ENCODE measurements at places on chromosomes 16 and 17.

GRCh38 chr17:63955232-63955631, 17.5 kb downstream of the SCN4A start:
- no peak for DNase-seq

GRCh38 chr17:30905742-30906100, 317 bp downstream of the TEFM start:
- peak; percentile 9 for DNase-seq

- DNase-seq: peak; percentile 38
Measured at GRCh38 chr16:30068750-30069610, 3.4 kb downstream of the ALDOA start.

DNA sequence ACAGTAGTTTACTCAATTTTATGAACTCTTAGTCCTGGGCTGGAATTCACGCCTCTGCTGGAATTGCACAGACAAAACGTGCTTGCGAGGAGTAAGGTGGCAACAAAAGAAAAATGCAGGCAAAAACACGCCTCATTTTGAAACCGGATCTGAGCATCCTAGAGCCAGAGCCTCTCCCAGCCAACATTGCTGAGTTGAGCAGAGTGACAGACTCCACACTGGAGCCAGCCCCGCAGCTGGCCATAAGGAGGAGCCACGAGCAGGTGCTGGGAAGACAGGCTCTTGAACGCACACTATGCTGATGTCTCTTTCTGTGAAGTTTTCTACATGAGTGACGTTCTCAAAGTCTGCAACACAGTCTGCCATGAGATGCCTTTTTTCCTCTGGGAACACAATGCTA, 14.6 kb upstream of the HSBP1 start:
- DNase-seq: no peak

DNA sequence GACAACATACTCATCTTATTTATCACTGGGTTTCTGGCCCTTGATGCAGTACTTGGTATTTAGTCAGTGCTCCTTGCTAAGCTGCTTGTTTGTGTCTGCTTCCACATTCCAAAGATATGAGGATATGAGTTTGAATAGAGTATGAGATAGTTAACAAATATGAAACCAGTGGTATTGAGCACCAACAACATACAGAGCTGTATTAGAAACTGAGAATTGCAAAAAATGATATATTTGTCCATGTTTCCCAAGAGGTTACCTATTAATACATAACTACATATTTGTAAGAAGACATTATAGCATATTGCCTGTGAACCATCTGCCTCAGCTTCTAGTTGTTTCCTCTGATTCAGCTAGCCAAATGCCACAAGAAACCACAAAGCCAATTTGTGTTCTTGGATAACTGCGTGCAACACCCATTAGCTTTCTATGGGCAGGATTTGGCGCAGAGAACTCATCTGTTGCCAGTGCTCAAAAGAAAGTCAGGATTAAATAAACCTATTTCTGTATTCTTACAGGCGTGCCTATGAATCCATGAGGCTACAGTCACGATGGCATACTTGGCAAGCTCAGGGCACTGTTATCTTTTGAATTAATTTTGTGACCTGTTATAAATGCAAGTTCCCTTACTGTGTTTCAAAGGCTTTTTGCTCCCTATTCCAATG, 194.4 kb downstream of the MAP2K6 start:
- no peak for DNase-seq

- DNase-seq: no peak
Measured at GRCh38 chr16:31130336-31130891, 5.1 kb downstream of the PRSS8 start.

DNA sequence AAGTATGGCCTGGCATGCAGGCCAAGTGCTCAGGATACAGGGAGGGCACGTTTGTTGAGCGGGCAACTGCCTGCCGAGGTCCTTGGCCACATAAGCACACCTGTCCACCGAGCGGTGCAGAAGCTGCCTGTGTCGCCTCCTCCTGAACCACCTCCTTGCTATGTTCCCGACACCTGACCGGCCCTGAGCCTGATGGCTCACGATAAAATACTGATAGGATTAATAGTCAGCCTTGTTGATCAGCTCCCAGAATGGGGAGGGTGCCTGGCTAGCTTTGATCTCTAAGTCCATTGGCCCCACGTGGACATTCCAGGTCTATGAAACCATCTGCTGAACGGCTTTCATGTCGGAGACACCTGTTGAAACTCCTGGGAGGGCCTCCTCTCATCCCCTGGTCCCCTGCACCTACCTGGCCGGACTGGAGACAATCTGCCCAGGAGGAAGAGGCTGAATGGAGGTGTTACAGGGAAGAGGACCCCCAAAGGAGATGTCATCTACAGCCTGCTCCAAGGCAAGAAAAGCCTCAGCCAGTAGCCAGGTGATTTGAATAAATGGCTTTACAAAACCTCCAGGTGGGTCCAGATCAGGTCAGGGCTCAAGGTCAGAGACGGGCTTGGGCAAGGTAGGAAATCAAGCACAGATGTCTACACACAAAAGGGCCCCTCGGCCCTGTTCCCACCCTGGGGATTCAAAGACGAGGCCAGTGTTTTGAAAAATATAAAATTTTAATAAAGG, 33.4 kb downstream of the AXIN2 start:
- DNase-seq: no peak

DNA sequence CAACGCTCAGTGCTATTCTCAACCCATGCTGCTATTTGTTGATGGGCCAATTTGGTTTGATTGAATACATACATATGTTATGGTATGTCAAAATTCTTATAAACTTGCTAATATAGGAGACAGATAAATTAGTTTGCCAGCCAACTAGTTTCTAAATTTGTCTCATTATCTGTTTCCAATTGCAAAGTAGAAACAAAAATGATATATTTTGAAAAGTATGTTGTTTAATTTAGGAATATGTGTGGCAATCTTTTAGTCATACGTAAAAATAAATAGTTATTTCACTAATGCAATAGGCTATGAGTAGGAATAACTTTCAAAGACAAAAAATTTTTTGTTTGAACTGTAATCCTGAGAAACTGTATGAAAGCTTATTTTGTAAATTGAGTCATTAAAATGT, 210.6 kb upstream of the KCNJ16 start:
- DNase-seq: no peak

- peak; percentile 43 for DNase-seq
Measured at GRCh38 chr17:7046127-7046724, 2.3 kb upstream of the SLC16A11 start.

DNA sequence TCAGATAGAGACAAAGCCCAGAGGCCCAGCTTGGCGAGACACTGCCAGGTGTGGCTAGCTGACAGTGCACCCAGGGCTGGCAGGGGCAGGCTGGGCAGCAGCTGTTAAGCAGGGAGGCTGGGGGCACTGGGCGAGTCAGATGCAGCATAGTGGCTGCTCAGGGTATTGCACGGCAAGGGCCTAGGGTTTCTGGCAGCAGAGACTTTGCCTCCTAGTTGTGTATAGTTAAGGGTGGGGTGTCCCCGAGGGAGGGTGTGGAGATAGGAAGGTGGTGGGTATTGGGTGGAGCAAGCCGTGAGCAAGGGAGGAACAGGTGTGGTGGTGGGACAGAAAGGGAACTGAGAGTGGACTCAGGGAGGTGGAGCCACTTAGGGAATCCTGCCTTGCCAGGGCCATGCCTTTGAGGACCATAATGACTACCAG, 66.0 kb downstream of the SMPD3 start:
- DNase-seq: no peak

- DNase-seq: no peak
Measured at GRCh38 chr17:20127360-20128035, 118.3 kb downstream of the SPECC1 start.

- no peak for DNase-seq
Measured at GRCh38 chr17:35167666-35168065, 20.0 kb downstream of the UNC45B start.

DNA sequence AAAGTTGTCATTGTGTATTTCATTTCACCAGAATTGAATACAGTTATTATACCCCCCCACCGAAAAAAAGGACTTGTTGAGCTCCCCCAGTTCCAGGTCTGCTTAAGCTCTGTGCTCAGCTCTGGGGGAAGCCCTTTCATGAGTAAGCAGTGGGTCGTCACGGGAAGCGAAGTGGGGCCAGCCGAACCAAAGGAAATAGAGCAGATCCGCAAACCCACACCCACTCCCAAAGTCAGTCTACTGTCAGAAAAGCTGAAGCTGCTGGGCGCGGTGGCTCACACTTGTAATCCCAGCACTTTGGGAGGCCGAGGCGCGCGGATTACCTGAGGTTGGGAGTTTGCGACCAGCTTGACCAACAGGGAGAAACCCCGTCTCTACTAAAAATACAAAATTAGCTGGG, 50.1 kb downstream of the PECAM1 start:
- no peak for DNase-seq

DNA sequence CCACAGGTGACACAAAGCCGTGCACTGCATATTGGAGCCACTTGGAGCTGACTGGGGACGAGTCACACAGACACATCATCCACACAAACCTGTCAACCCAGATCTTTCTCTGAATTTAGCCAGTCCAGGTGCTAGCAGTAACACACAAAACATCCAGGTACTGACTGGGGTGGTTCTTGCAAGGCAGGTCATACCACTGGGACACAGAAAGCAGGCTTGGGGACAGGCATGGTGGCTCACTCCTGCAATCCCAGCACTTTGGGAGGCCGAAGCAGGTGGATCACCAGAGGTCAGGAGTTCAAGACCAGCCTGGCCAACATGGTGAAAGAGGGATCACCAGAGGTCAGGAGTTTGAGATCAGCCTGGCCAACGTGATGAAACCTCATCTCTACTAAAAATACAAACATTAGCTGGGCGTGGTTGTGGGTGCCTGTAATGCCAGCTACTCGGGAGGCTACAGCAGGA, 14.9 kb downstream of the ENPP7 start:
- no peak for DNase-seq
